ENCODE measurements at places on chromosomes 12 and 14.
A peak's percentile ranks its signal among the peaks of the same experiment; 100 is the strongest.

GRCh38 chr14:90757452-90757851 is 58.8 kb downstream of the TTC7B start:
- peak; percentile 64 for DNase-seq

DNA sequence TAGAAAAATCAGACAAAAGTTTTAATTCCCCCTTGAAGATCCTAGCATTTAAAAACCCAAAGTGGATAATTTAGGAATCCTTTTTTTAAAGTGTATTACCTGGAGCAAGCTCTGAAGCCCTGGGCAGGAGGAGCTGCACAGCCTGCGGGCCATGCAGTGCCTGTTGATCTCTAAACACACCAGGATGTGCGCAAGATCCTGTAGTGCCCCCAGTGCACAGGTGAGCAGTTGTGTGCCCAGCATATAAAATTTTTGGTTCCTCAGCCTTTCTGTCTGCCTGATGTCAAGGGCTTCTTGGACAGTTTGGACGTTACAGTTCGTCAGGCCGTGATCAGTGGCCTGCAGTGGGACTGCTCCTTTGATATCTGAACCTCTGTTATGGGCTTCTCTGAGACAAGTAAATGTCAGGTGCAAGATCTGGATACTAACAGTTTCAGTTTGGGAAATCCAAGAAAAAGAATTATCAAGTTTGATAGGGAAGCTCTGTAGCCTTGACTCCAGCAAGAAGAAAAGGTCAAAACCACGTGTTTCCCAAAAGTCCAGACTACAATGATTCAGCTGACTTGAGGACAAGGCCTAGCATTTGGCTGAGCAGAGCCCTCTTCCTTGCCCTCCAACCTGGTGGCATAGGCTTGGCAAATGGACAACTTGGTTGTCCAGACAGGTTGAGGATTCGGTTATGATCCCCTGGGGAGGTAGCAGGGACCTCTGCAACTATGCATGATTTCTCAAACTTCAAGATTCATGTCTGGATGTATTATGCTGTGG is 1.0 kb downstream of the ATXN7L3B start:
- DNase-seq = peak; percentile 41

DNA sequence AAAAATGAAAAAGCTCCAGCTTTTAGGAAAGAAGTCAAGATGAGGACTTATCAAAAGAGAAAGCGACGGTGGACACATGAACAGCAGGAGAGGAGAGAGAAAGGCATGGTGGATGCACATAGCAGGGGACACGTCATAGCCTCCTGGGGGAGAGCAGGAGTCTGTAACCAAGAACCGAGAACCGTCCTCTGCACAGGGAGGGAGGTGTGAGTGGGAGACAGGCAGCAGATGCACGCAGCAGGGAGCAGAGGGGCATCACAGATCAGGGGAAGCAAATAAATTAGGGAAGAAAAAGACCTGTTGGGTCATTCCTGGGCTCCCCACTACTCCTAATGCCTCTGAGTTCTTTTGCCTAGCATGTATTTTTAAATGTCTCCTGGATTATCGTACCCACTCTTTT is 138.1 kb upstream of the RMST start:
- DNase-seq = no peak

DNA sequence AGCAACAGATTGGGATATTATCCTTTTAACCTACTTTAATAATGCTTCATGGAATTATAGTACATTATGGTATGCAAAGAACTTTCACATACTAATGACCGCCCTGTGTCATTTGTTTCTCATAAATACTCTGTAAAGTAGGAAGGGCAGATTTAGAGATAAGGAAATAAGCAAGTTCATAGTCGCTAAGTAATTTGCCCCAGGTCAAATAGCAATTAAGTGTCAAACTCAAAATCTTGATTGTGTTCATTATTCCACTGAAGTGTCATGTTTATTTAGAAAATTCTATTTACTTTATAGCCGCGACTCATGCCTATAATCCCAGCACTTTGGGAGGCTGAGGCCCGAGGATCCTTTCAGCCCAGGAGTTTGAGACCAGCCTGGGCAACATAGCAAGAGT is 98.7 kb upstream of the ATF1 start:
- DNase-seq = peak; percentile 55

- no peak for DNase-seq
These were observed 43.5 kb downstream of the COX16 start for GRCh38 chr14:70315942-70316341.

DNA sequence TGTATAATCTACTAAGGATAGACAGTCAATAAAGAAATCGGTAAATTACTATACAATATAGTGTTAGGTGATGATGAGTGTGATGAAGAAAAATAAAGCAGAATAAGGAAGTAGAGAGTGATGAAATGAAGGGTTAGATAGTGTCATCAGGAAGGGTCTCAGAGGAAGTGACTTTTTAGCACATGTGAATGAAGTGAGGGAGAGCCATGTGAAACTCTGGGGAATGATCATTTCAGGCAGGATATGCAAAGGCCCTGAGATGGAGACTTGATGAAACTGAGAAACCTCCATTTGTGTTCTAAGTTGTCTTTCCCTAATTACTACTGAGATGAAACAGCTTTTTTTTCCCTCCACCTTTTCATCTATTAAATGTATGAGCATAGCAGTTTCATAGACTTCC is 19.4 kb upstream of the GNPTAB start:
- no peak for DNase-seq

- DNase-seq = no peak
These were observed 986 bp upstream of the NTF3 start for GRCh38 chr12:5430641-5431603.

DNA sequence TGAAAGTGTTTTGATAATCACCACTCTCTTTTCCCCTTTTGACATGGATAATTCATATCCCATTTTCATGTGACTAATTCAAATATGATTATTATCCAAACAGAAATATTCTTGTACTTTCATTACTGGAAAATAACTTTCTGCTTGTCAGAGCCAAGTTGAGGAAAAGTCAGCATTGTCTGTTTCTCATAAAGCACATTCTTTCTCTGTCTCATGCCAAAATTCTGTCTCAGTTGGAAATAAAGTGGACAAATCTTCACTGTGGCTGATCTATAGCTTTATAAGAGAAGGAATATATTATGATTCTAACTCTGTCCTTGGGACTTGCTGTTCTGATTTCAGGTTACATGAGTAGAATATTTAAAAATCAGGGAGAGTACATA is 22.7 kb upstream of the PRICKLE1 start:
- DNase-seq = no peak

DNA sequence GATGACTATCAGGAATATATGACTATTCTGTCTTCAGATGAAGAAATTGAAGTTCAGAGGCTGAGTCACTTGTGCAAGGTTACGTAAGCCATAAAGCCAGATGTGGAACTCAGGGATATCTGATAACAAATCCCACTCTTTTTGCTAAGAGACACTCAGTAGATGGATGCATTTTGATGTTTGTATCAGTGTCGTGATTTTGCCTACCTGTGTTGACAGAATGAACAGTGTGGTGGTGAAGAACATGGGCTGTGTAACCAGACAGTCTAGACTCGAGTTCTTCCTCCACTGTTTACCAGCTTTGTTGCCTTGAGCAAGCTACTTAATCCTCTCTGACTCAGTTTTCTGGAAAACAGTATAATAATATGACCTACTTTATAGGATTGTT is 93.9 kb downstream of the DAAM1 start:
- DNase-seq = no peak

- no peak for DNase-seq
These were observed 66.8 kb upstream of the CFL2 start for GRCh38 chr14:34781242-34781641.

Measured in NCI-H146 (cell line).